Stimulated activated CD4-positive, alpha-beta T cell treated with anti-CD3 and anti-CD28 coated beads, TNF-alpha, amount 100 ng/mL, for 24 hours (primary cell): ENCODE measurements at places on chromosomes 13 and 19.

GRCh38 chr19:21197590-21198295 is 55.9 kb downstream of the ZNF431 start:
- no peak for DNase-seq

GRCh38 chr19:3014135-3014534 is 14.9 kb downstream of the TLE2 start:
- no peak for DNase-seq

GRCh38 chr19:33903489-33903850 is 106.8 kb downstream of the KCTD15 start:
- DNase-seq, result no peak

- no peak for DNase-seq
Observed at GRCh38 chr13:90445179-90445578, 902.3 kb upstream of the MIR17HG start.

GRCh38 chr19:56567274-56568120 is at the start of gene ZNF470:
Gene ZNF470, plus strand, starts transcription at chr19:56567468. Its CDS starts 2,844 bp downstream, at chr19:56570312.
- peak; percentile 82 for DNase-seq
